ACHN (cell line): ENCODE measurements at places on chromosomes 4 and X.

DNA sequence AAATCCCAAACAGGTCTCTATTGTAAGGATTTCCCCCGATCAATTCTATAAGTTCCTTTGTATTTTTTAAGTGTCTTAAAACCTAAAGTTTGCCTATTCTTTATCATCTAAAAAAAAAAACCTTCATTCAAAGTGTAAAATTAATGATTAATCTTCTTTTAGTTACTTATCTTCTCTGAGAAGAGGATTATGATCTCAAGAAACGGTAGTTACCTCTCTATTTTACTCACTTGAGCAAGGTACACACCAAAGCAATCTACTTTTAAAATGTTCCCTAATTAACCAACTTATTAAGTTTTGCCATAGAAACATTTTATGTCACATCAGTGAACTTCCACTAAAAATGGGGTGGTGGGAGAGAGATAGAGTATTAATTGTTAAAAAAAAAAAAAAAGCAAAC is 15.2 kb upstream of the GALNT7 start:
- DNase-seq = peak; percentile 16

DNA sequence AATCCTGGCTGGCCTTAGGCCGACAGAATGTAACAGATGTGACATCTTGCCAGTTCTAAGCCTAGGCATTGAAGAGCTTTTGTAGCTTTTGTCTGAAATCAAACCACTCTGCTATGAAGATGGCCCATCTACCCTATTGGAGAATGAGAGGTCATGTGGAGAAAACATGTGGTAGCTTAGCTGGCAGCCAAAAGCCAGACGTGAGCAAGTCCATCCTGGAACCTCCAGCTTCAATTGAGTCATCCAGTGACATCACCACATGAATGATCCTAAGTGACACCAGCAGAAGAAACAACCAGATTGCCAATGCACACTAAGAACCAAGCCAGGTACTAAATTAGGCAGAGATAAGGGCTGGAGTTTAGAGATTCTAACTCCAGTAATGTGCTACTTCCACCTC is 154.8 kb upstream of the ZFP42 start:
- no peak for DNase-seq

GRCh38 chr4:101262683-101263082 is 84.6 kb downstream of the PPP3CA start:
- no peak for DNase-seq

- DNase-seq = no peak
These were observed 15.9 kb upstream of the NELFA start for GRCh38 chr4:2024683-2025082.

DNA sequence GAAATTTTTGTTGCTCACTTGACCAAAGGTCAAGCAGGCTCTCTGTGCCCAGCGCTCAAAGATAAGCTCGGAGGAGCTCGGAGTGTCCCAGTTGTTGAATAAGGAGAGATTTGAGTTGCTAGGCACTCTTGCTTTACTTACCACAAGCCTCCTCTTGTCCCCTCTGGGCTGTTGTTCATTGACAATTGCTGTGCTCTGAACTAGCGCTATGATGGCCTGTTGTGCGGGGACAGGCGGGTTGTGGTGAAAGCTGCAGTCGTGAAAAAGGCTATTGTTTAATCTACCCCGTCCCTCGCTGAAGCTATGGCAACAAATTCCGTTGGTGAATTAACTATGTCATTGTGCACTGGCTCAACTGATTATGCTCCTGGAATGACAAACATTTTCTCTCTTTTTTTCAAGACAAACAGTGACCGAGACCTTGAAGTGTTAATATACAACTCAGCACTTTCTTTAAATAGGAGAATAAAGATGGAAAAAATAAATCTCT is 21.0 kb upstream of the POLA1 start:
- no peak for DNase-seq

DNA sequence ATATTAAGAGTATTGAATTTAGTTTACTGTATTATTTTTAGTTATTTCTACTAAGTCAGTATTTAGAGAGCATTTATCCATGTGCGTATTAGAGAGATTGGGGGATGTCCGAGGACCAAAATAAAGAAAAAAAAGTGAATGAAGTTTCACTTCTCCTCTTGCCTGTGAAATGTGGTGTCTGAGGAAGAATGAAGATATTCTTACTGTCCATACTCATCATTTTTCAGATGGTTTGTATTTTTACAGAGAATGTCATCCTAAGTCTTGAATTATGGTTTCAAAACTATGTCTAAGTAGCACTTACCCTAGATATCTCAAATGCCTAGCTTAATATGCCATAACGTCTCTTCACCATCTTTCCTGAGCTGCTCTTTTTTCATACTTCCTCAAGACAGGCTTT is 854.3 kb downstream of the C4orf33 start:
- no peak for DNase-seq

DNA sequence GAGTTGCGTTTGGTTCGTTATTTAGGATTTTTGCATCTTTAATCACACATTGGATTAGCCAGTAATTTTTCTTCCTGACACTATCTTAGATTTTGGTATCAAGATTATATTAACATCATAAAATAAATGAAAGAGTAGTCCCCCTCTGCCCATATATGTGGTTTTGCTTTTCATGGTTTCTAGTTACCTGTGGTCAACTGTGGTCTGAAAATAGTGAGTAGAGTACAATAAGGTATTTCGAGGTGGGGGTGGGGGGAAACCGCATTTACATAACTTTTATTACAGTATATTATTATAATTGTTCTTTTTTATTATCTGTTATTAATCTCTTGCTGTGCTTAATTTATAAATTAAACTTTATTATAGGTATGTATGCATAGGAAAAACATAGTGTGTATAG is 152.4 kb downstream of the STIM2 start:
- DNase-seq = no peak

GRCh38 chrX:113802837-113803236 is 781.0 kb upstream of the HTR2C start:
- no peak for DNase-seq

- DNase-seq = no peak
These were observed 164.4 kb upstream of the CPEB2 start for GRCh38 chr4:14837860-14838259.

DNA sequence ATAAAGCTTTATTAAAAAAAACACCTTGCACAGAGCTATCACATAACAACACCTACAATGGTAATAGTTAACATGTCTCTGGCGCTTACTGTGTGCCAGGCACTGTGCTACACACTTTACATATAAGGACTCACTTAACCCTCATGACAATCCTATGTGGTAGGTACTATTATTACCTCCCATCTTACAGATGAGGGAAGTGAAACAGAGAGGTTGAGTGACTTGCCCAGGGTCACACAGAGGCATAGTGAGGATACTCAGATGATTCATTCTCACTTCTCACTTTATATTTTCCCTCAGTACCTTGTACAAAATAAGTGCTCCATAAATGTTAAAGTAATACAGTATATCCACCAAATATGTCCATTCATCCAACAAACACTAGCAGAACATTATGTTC is 43.4 kb upstream of the IQSEC2 start:
- no peak for DNase-seq

DNA sequence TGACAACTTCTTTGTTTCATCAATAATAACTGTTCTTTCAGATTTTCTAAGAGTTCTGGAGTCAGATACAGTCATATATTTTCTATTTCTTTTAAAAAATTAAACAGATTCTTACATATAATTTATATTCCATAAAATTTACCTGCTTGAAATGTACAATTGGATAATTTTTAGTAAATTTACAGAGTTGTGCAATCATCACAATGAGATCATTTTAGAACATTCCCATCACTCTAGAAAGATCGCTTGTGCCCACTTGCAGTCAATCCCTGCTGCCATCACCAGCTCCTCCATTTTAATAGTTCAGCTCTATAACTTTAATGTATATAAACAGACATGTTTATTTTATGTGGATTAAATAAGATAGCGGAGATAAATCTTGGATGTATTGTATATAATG is 29.6 kb upstream of the PRSS48 start:
- no peak for DNase-seq

DNA sequence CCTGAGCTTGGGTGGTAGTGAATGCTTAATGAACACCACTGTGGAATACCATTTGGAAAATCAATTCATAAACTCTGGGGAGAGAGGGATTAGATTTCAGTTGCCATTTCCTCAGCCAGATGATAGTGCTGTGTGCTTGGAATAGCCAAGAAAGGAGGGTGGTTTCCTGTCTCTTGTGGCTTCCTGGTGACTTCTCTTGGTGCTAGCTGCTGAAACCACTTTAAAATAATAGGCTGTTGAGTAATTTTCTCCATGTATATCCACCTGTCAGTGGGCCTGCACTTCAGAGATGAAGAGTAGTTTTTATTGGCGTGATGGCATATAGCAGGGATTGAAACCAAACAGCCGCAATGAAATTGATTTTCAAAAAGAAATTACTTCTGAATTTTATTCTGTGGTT is 11.8 kb downstream of the EDA start:
- DNase-seq = no peak

DNA sequence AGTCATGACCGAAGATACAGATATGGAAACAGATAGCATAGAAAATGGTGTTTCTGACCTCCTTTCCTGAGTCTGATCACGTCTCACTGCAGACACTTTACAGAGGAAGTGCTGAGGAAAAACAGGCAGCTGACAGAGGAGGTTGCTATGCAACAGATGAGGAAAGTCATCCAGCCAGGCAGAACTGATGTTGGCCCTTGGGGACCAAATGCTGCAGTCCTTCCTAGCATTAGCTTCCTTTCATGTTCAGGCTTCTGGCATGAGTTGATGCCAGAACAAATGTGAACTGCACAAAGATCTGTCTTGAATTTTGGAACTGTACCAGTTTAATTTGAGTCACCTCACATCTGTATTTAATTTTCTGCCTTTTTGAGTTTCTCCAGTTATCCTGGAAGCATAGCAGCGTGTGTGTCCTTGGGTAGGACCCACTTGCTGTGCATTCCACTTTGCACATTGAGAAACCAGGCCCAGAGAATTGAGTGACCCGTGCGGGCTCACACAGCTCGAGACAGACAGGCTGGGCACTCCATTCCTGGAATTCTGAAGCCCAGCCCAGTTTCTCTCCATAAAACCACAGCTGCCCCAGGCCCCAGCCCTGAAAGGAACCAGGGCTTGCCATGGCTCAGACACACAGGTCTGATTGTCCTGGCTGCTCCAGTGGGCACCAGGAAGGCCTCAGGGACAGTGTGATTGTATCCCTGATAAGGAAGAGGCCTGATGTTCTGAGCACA is 1.4 kb upstream of the MAGED1 start:
- no peak for DNase-seq

DNA sequence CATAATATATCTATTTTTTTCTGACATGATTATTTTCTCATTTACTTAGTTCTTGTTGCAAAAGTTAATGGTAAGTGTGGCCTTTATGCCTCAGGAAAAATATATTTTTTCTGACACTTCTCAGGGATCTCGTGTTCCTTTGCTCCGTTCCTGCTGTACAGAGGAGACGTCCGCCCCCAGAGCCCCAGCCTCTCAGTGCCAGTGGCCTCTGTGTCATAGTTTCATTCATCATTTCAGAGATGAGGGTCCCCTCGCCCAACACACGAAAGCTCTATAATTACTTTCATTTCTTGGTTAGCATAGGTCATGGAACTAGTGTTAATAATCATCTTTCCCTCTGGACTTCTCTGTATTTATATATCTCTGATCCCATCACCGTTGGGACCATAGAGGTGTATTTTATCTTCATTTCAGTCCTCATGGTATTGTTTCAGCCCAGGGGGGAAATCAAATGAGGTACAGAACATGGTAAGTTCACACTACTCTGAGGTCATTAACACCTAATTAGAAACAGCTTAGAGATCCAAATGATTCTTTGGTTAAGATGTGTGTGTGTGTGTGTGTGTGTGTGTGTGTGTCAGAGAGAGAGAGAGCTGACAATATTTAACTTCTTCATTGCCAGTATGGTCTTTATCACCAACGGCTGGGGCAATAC is 631.1 kb upstream of the TENM3 start:
- DNase-seq = no peak

DNA sequence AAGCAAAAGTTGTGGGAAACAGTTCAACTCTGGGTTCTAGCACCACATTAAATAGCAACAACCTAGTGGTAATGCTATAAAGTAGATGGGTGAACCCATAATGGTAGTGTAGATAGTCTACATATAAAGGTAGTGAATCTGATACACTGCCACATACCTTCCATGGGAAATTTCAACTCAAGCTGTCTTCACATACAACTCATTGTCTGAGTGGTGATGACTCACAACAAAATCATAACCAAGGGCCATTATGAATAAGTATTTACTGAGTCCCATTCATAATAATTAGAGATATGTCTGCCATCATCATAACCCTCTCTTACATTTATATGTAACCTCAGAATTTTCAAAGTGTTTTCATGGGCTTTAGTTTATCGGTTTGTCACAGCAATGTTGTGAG is 34.8 kb downstream of the EGF start:
- no peak for DNase-seq

- DNase-seq = no peak
These were observed 47.4 kb downstream of the FREM3 start for GRCh38 chr4:143653031-143653430.

GRCh38 chrX:133339566-133339965 is 75.7 kb downstream of the GPC4 start:
- no peak for DNase-seq

GRCh38 chr4:143700416-143701352 is at the start of gene FREM3:
TSS of gene FREM3 (minus strand) at chr4:143700675. CDS start at chr4:143700675, 0 bp downstream.
- DNase-seq = no peak

GRCh38 chrX:13188731-13189309 is 131.0 kb downstream of the ATXN3L start:
- no peak for DNase-seq

DNA sequence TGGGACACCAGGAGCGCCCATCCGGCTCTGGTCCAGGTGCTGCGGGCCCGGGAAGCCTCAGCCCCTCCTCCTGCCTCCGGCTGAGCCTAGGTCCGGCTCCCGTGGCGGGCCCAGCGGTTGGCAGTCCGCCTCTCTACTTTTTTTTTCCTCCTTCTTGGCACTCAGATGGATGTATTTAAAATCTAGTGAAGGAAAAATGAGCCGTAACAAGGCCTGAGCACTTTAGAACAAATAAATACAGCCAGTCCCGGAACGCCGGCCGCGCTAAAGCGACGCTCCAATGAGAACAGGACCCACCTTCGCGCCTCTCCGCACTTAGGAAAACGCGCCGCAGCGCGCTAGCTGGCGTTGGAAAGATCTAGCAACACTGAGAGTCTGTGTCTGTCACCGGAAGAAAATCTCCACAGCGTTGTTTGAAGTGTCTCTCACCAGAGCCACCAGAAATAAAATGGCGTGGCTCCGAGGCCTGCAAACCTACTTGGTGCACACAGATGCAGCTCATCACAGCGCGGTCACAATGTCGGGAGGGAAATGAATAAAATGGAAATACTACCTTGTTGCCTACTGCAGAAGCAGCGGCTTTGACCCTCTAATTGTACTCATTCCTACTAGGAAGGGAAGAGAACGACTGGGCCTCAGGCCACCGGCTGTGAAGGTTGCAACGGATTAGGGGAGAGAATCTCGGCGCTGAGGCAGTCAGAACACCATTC is 4.7 kb downstream of the NEUROG2 start:
- DNase-seq = no peak

DNA sequence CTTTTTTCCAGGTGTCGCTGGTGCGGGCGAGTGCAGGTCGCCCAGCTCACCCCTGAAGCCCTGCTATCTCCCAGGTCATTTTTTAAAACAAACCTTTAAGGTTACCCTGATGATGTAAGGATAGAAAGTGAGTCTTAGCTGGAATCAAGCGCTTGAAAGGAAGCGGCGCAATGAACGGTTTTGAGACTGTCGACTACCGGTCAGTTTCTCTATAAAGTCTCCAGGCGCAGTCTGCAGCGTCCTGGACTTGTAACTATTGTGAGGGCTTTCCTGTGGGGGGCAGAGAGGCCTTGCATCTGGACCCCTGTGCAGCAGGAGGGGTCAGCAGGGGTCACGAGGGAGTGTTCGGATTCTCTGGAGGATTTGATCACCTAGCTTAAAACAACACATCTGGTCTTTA is 1.6 kb downstream of the KIT start:
- DNase-seq = peak; percentile 20

- no peak for DNase-seq
These were observed 87.8 kb downstream of the GPRASP3 start for GRCh38 chrX:102808336-102808735.
